ENCODE measurements at places on chromosomes 5 and 9. TPM values are rescaled to one million over a fixed set of nuclear protein-coding genes. Genes with fewer than 3 reads are reported as not detected.

MED7 gene
- 24.2 TPM for total RNA-seq

REEP2 gene
- 40.3 TPM for total RNA-seq

MUSK gene
- 0.27 TPM for total RNA-seq

PCDHGB5 gene
- total RNA-seq: 30.8 TPM

Measured in cerebellum (tissue), 4 donors.